ENCODE measurements at places on chromosomes 3 and 15.

DNA sequence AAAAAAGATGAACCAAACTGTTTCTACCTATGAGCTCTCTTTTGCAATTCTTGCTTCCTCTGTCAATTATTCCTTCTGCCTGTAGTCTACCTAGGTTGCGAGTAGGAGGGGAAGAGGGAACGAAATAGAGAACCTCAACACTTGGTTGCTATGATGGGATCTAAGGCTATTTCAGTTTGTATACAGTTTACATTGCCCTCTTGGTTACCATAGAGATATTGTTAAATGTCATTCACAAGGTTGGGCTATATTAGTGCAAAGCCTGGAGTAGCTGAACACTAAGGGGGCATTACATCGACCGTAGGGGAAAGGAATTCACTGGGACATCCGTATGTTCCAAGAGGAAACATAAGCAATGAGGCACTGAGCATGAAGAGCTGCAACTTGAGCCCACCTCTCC lies 276.9 kb downstream of the GBE1 start:
- DNase-seq = no peak

GRCh38 chr3:64260431-64260830 lies 35.2 kb upstream of the PRICKLE2 start:
- DNase-seq = no peak

DNA sequence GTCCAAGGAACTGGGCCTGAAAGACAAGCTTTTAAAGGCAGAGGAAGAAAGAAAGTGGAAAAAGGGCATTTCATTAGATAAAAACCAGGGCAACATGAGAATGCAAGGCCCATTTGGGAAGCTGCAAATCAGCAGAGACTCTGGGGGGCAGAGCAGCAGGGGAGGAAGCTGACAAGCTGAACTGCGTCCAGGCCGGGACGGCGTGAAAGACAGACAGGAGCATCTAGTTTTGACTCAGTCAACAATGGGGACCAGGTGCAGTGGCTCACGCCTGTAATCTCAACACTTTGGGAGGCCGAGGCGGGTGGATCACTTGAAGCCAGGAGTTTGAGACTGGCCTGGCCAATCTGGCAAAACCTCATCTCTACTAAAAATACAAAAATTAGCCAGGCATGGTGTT lies 69.9 kb downstream of the CDC25A start:
- DNase-seq = no peak

- peak; percentile 30 for DNase-seq
Measured at GRCh38 chr3:149621218-149622005, 36.4 kb downstream of the WWTR1 start.

DNA sequence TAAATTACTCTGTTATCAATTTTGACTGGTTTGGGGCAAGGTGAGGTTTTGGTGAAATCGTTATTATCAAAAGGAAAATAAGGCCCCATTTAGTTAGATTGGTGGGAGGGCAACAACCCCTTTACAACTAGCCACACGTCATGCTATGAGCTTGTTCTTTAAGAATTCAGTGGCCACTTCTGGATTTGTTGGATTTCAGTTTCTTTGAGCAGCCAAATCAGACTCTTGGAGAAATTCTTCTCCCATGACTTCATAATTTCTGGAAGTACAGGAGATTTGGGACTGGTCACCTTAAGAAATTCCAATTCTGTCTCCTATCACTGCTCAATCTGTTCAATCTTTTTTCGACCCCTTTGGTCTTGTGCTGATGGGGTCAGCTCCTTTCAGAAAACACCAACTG lies 14.8 kb upstream of the WNT5A start:
- DNase-seq = no peak

GRCh38 chr3:125670945-125671344 lies 75.6 kb upstream of the OSBPL11 start:
- DNase-seq = no peak

- DNase-seq = no peak
Measured at GRCh38 chr3:20066079-20066478, 25.8 kb downstream of the KAT2B start.

GRCh38 chr15:99341786-99342185 lies 90.5 kb downstream of the LRRC28 start:
- DNase-seq = no peak

Data from KG1 (cell line).